ENCODE measurements at places on chromosomes 12 and 14. TPM values are rescaled to one million over a fixed set of nuclear protein-coding genes. Genes with fewer than 3 reads are reported as not detected.

Gene GPR135
- total RNA-seq = 12.7 TPM

- H3K4me1 ChIP-seq = no peaks in the 10 kb centered on the region
- H3K27ac ChIP-seq = no peak overlapping the region
- no peak for DNase-seq
- no peaks in the 10 kb centered on the region for H3K36me3 ChIP-seq
Observed at GRCh38 chr12:64840949-64841717, 16.7 kb downstream of the TBC1D30 start.

Gene MYO1A
- total RNA-seq = 0.82 TPM

DNA sequence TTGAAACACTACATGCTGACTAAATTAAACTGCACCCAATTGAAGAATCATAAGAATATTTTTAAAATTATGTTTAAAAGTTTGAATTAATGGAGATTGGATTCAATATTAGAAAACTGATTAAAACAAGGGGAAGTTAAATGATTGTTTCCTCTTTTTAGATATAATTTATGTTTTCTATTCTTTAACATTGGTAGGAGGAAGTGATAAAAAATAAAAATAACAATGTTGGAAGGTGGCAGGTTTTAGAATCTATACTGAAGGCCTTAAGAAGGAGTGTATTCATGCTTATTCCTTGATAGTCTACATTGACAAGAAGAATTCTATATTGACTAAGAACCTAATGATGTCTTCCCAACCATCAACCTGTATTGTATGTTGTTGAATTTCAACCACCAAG is 168.1 kb downstream of the PDZRN4 start:
- no peaks in the 10 kb centered on the region for H3K27me3 ChIP-seq
- no peak for DNase-seq
- H3K4me3 ChIP-seq = no peak overlapping the region
- H3K36me3 ChIP-seq = no peaks in the 10 kb centered on the region
- no peaks in the 10 kb centered on the region for H3K4me1 ChIP-seq
- H3K27ac ChIP-seq = no peak overlapping the region

- no peak for DNase-seq
- no peaks in the 10 kb centered on the region for H3K27me3 ChIP-seq
- H3K36me3 ChIP-seq = no peaks in the 10 kb centered on the region
Observed at GRCh38 chr12:83642205-83642604, 955.5 kb downstream of the TMTC2 start.

DNA sequence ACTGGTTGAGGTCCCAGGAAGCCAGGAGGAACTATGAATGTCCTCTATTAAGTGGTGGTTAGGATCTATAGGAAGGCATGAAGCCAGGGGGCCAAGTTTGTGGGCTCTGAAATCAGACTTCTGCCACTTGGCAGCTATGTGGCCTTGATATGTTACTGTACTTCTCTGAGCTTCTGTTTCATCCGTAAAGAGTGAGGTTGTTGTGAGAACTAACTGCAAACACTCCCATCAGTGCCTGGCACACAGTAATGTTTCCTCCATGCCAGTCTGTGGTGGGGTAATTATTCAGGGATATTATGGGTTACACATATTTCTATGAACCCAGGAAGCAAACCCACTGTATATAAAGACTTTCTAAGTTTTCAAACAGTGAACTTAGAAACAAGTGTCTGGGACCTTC is 57.4 kb downstream of the PLXNC1 start:
- no peak overlapping the region for H3K4me3 ChIP-seq
- H3K4me1 ChIP-seq = no peaks in the 10 kb centered on the region
- no peak overlapping the region for H3K27ac ChIP-seq
- DNase-seq = no peak

DNA sequence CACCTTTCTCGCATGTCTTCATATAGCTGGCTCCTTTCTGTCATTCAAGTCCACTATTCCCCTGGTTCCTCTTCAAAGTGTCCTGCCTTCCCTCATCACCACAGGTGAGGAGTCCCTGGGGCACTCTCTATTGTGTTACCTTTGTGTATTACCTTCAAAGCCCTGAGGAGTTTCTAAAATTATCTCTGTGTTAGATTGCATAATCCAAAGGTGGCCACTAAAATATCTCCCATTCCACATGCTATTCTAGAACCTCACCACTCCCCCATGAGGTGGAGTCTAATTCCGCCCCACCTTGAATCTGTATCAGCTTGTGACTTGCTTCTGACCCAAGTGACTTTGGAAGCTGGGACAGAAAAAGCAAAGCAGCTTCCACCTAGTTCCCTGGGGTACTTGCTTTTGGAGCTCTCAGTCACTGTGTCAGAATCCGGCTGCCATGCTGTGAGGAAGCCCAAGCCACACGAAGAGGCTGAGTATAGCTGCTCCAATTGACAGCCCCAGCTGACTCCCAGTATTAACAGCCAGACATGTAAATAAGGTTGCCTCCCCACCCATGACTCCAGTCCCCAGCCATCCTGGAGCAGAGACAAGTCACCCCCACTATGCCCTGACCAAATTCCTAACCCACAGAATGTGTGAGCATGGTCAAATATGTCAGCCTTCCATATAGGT is 6.8 kb downstream of the HRK start:
- peaks cover 71% of the 10 kb centered on the region for H3K27me3 ChIP-seq
- H3K4me3 ChIP-seq = no peak overlapping the region
- no peaks in the 10 kb centered on the region for H3K4me1 ChIP-seq
- no peak overlapping the region for H3K27ac ChIP-seq
- DNase-seq = no peak
- no peaks in the 10 kb centered on the region for H3K36me3 ChIP-seq

DNA sequence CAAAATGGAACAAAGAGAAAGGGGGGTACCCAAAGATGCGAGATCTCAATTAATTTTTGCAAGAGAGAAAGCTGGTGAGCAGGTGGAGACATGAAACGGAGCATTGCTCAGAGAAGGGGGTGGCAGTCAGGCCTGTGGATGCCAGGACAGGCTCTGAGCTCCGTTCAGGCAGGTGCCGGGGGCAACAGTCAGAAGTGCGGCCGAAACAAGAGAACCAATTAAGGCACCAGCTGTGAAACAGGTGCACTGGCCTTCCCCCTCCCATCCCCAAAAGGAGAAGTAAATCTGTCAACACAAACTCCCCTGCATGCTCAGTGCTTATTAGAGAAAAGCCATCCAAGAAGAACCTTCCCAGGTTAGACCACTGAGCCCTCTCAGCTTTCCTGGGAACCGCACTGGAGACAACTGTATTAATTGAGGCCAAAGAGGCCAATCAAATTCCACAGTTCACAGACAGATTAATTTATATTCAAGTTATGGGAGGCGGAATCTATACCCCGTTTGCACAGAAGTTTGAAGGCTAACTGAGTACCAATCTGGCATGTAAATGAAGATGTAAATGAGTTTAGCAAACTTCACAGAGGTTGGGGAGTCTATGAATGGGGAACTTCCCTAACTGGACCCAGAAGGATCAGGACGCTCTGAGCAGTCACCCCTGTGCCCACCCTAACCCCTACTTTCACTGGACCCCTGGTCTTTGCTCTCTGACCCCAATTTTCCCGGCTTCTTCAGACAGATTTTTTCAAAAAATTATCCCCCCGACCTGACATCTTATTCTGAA is 20.9 kb downstream of the OAS2 start:
- H3K27me3 ChIP-seq = no peaks in the 10 kb centered on the region
- no peak for DNase-seq
- no peaks in the 10 kb centered on the region for H3K36me3 ChIP-seq
- no peak overlapping the region for H3K27ac ChIP-seq
- no peak overlapping the region for H3K4me3 ChIP-seq

Gene CCDC196
- total RNA-seq = not detected

Measured in sigmoid colon (tissue), 7 donors.